Upper lobe of left lung (tissue), 6 donors: ENCODE measurements at places on chromosomes 6 and 20. TPM values are rescaled to one million over a fixed set of nuclear protein-coding genes. Genes with fewer than 3 reads are reported as not detected.

DEFB127 gene
- total RNA-seq: not detected

PERP gene
- 36.2 TPM for total RNA-seq

- peaks cover 26% of the 10 kb centered on the region for H3K36me3 ChIP-seq
- H3K4me3 ChIP-seq: no peak overlapping the region
- no peak overlapping the region for H3K27ac ChIP-seq
- no peaks in the 10 kb centered on the region for H3K27me3 ChIP-seq
- no peak for DNase-seq
Measured at GRCh38 chr20:34495307-34495706, 20.9 kb upstream of the DYNLRB1 start.

GRCh38 chr6:21748343-21749056 is 154.9 kb downstream of the SOX4 start:
- no peak for DNase-seq
- no peaks in the 10 kb centered on the region for H3K36me3 ChIP-seq
- no peak overlapping the region for H3K4me3 ChIP-seq
- no peak overlapping the region for H3K27ac ChIP-seq
- H3K4me1 ChIP-seq: peaks cover 7% of the 10 kb centered on the region
- H3K27me3 ChIP-seq: no peaks in the 10 kb centered on the region

DNA sequence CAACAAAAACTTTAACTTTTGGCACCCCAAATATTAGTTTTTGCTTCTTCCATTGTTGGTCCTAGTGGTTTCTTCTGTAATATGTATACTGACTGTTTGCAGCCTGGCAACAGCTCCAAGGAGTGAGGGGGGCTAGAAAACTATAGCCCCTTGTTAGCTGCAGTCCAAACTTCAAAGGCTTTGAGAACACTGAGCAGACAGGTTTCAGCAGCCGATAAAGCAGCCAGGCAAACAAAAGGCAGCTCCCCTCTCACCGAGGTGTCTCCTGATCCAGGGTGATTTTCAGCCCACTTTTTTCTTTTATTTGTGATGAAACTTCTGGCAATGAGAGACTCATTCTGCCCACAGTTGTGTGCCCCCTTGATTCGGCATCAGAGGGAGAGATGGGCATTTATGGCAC is 80.7 kb downstream of the OLIG3 start:
- H3K36me3 ChIP-seq: no peaks in the 10 kb centered on the region
- H3K4me3 ChIP-seq: no peak overlapping the region
- no peak overlapping the region for H3K27ac ChIP-seq
- peaks cover 3% of the 10 kb centered on the region for H3K4me1 ChIP-seq
- no peaks in the 10 kb centered on the region for H3K27me3 ChIP-seq
- no peak for DNase-seq

DNA sequence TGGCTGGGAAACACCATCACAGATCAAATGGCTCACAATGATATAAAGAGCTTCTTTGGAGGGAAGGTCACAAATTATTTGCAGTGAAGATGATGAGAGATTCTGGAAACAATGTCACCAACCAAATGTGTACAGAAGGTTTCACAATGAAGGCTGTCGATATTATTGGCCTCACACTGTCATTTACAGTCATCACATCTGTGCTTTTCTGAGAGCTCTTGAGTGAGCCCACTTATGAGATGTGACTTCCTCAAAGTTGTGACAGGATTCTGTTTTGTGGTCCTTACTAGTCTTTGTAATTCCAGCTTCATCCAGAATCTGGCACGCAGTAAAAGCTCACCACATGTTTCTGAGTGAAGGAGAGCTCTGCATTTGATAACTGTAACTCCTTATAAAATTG is 133.6 kb downstream of the LMBRD1 start:
- no peak overlapping the region for H3K27ac ChIP-seq
- no peak for DNase-seq
- no peaks in the 10 kb centered on the region for H3K36me3 ChIP-seq
- no peaks in the 10 kb centered on the region for H3K27me3 ChIP-seq

GRCh38 chr20:57683881-57684807 is 25.7 kb downstream of the PMEPA1 start:
- H3K27ac ChIP-seq: no peak overlapping the region
- peaks cover 21% of the 10 kb centered on the region for H3K4me1 ChIP-seq
- no peak for DNase-seq

DNA sequence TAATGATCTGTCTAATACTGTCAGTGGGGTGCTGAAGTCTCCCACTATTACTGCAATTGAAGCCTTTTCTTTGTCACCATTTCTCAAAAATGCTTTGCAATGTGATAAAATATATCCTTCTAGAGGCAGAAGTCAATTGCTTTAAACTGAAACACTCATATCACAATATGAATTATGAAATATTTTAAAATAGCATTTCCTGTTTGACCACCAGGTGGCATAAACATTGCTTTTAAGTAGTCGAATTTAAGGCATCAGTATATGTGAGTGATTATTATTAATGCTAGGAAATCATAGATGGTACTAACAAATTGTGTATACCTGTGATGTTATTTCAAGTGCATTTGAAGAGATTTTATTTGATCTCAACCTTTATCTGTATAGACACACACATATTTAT is 87.5 kb downstream of the MEI4 start:
- no peaks in the 10 kb centered on the region for H3K36me3 ChIP-seq
- no peaks in the 10 kb centered on the region for H3K4me1 ChIP-seq
- no peak overlapping the region for H3K27ac ChIP-seq
- H3K27me3 ChIP-seq: no peaks in the 10 kb centered on the region
- H3K4me3 ChIP-seq: no peak overlapping the region
- DNase-seq: no peak
